GM18507 (cell line): ENCODE measurements at places on chromosomes 12 and 14.

- DNase-seq, result no peak
These were observed 6.8 kb downstream of the TMCC3 start for GRCh38 chr12:94643606-94644005.

- no peak for DNase-seq
These were observed 36.3 kb upstream of the PLXNC1 start for GRCh38 chr12:94112121-94112520.

GRCh38 chr12:109589691-109590245, 16.2 kb downstream of the MVK start:
- DNase-seq, result no peak

DNA sequence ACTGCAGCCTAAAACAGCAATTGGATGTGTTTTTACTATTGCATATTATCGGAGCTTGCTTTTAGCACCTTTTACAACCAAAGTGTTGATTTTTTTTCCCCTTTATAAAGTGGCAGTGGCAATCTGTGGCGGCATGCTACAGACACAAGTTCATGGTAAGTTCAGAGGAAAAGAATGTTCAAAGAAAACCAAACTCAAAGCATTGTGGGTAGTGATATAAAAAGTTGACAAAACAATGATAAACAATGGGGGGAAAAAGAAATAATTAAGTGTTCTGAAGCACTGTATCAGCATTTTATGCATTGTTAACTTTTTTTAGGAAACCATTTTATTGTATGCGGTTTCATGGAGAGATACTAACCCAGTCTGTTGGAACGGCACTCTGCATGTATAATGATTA, 492.0 kb upstream of the SOX5 start:
- DNase-seq, result no peak

DNA sequence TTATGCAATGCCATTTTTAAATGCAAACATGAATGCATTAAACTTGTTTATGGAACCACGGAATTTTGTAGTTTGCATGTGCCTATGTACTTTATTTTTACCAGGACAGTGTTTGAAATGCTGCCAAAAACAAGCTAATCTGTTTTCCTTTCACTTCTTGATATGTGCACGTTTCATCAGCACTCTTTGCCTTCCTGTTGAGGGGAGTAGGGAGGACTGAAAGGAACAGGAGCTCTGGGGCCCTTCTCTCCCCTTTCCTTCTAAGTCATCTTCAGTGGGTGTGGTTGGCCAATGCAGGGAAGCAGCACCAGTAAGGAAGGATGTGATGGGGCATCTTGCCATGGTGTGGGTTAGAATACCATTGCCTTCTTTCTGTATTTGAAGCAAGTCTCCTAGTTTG, 12.1 kb upstream of the PPP4R4 start:
- no peak for DNase-seq

DNA sequence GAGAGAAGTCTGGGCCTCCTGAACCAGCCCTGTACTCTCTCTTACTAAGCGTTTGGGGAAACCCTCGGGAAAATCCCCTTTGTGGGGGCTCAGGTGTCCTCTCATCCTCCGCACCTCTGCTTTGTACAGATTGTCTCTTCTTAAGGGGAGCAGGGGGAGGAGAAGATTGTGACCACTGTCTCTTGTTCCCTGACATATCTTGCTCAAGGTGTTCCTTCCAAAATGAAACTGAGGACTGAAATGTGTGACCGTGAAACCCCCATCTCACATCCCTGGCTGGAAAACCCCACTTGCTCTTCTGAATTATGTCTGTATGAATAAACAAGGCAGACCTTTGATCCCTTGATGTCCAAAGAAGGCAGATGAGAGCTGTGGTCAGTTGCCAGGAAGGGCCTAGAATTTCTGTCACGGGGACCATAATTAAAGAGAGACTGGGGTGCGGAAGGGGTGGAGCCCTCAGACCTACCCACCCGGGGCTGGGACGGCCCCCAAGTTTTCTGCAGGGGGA, 369.8 kb downstream of the AACS start:
- DNase-seq, result peak; percentile 20

GRCh38 chr14:100709289-100710284, 17.1 kb upstream of the DLK1 start:
- no peak for DNase-seq

GRCh38 chr14:92516966-92517506, 3.5 kb downstream of the RIN3 start:
- DNase-seq, result no peak

DNA sequence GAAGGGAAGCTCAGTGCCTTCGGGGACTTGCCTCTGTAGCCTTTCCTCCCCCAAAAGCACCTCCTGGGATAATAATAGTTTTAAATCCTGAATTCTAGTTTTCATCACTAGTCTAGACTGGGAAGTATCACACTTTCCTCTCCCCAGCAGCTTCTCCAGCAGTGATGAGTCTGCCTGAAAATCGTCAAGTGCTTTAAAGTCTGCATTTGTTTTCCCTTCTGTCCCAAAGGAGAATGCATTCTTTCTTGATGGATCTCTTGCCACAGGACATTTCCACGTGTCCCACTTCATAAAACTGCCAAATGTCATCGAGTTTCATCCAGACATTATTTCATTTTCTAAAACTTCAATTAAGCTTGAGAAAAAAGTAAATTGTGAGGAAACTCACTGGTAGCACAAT, 15.0 kb downstream of the CSRP2 start:
- DNase-seq, result no peak
